ENCODE measurements at places on chromosomes 6 and 20.

GRCh38 chr6:91437315-91437729 is 850.5 kb upstream of the MAP3K7 start:
- no peak for DNase-seq

DNA sequence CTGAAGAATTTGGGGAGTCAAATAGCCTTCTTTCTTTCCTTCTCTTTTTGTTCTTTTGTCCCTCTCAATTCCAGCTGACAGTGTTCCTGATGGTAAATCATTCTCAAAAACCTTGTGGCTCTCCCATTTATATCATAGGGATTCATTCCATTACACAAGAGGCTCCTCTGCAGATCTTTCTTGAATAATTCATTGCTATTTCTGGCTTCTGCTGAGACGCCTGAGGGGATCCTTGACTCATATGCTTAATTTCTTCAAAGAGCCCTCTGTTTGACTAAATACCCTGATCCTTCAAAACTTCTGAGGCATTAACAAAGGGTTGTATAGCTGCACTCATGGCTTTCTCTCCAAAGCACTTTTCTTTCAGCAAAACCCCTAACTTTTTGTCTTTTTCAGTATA is 289.3 kb downstream of the FARS2 start:
- no peak for DNase-seq

- DNase-seq: no peak
These were observed 950 bp downstream of the PEDS1 start for GRCh38 chr20:50152394-50153152.

GRCh38 chr6:57328074-57328473 is 10.6 kb downstream of the PRIM2 start:
- no peak for DNase-seq

Data from posterior vena cava (tissue), 2 donors.